Natural killer cell (primary cell): ENCODE measurements at places on chromosomes 5 and 9. TPM values are rescaled to one million over a fixed set of nuclear protein-coding genes. Genes with fewer than 3 reads are reported as not detected.

DNA sequence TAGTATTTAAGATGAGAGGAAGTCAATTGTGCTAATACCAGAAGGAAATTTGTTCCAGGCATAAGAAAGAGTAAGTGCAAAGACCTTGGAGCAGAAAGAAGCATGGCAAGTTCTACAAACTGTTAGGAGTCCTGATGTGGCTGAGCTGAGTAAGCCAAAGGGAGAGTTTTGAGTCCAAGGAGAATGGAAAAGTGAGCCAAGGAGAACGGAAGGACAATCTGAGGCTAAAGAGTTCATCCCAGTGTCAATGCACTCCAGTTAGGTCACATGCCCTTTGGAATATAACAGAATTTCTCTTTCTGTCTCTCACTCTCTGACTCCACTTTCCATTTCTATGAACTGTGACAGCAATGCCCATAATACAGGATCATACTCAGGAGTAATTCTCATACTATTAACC, 224.7 kb downstream of the CAAP1 start:
- DNase-seq = no peak

- peak; percentile 50 for DNase-seq
Observed at GRCh38 chr9:99820685-99821395, 845 bp upstream of the NR4A3 start.

GRCh38 chr5:9864791-9865190, 234.6 kb upstream of the TAS2R1 start:
- DNase-seq = no peak

DNA sequence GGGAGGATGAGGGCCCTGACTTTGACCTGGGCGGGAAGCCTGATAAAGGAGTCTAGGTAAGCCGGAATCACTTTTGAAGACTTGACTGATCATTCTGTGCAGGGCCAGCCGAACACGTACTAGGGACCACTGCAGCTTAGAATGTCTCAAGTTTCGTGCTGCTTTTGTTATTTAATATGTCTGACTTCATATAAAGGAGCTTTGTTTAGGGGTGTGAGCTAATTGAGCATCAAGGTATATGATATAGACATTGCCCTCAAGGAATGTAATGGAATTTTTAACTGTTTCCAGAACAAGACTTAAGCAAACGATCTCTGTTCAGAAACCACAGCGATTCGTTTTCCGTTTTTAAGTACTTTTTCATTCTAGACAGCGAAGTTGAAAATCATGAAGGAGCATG, 173.0 kb downstream of the SEMA6A start:
- DNase-seq = no peak

Gene TSSK1B
- total RNA-seq = not detected

Gene PRR16
- total RNA-seq = not detected
